AG04449 (cell line): ENCODE measurements at places on chromosomes 13 and 19.

GRCh38 chr19:11152318-11153062 lies 3.1 kb downstream of the SPC24 start:
- no peak for DNase-seq

GRCh38 chr19:43731346-43731745 lies 15.5 kb downstream of the IRGC start:
- no peak for DNase-seq

DNA sequence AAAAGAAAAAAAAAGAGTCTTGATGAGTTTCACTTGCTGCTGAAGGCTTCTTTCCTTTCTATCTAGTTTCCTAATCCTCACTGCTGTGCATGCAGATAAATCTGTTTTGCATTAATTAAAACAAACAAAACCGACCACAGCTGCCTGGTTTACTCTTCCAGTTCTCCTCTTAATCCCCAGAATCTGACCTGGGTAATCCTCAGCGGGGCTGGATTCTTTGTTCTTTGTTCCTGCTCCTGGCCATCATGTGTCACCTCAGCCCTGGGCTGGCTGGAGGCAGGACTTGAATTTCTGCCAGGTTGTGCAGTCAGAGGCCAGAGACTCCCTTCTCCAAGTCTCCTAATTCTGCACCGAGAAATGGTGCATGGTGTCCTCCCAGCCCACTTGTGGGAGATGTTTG lies 52.2 kb upstream of the CYP4F8 start:
- DNase-seq: no peak

- no peak for DNase-seq
Observed at GRCh38 chr19:4018775-4019504, 11.4 kb downstream of the PIAS4 start.

DNA sequence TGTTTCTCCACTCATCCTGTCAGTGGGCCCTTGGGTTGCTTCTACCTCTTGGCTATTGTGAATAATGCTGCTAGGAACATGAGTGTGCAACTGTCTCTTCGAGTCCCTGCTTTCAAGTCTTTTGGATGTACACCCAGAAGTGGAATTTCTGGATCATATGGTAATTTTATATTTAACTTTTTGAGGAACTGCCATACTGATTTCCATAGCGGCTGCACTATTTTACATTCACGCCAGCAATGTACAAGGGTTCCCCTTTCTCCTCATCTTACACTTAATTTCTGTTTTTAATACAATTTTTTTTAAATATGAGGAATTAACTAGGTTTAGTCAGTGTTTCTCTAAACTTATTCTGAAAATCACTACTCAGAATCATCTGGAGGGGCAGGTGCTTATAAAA lies 24.2 kb upstream of the SLC46A3 start:
- DNase-seq: no peak

DNA sequence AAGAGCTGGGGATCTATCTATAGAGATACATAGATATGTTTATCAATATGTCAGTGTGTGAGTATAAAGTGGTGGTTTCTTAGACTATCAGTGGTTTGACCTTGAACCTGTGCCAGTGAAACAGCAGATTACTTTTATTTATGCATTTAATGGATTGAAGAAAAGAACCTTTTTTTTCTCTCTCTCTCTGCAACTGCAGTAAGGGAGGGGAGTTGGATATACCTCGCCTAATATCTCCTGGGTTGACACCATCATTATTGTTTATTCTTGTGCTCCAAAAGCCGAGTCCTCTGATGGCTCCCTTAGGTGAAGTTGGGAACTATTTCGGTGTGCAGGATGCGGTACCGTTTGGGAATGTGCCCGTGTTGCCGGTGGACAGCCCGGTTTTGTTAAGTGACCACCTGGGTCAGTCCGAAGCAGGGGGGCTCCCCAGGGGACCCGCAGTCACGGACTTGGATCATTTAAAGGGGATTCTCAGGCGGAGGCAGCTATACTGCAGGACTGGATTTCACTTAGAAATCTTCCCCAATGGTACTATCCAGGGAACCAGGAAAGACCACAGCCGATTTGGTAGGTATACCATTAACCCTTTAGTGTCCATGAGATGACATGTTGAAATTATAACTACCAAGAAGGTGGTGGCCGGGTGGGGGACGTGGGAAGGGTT lies 880 bp downstream of the FGF9 start:
- no peak for DNase-seq

DNA sequence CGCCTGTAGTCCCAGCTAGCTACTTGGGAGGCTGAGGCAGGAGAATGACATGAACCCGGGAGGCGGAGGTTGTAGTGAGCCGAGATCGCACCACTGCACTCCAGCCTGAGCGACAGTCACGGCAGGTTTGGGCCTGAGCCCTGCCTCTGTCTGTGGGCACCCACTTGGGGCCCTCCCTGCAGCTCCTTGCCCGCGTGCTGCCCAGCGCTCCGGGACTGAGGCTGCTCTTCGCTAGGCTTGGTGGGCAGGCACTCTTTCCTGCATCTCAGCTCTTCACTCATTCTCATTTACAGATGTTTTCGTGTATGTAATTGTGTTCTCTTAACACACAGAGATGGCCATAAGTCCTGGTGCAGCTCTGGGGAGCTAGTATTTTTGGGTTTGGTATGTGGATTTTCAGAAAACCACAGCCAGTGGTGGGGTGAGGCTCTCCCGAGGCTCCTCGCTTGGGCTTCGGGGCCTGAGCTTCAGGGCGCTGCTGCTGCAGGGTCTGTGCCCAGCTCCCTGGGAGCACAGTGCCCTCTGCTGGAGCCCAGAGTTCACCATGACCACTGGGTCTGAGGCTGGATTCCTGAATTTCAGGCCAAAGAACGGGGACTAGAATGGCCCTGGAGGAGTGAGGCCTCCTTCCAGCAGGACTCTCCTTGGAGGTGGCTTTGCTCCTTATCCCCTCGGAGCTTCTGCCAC lies 15.2 kb downstream of the UPF1 start:
- no peak for DNase-seq

DNA sequence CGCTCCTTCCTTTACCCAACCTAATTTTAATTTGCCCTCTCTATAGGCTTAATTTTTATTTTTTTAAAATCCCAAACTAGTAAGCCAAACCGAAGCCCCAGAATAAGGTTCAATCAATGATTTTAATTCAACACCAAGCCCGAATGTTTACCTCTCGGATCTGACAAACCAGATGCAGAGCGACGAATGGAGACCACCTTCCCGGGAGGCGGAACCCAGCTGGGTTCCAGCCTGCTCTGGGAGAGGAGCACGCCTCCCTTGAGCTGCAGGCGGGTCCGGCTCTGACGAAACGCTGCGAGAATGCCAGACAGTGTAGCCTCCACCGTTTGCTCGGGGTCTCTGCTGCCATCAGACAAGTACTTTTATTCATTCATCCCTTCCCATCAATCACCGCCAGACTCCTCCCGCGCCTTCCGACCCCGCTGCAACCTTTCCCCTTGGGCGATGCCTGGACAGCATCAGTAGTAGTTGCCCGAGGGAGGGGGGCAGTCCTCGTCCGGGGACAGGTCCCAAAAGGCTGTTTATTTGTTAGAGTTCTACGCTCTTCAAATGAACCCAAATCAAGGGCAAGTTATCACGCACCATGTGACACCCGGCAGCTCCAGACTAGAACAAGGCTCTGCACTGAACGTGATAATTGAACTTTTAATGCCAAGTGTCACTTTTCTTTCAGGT lies 752 bp upstream of the EDNRB start:
- no peak for DNase-seq

DNA sequence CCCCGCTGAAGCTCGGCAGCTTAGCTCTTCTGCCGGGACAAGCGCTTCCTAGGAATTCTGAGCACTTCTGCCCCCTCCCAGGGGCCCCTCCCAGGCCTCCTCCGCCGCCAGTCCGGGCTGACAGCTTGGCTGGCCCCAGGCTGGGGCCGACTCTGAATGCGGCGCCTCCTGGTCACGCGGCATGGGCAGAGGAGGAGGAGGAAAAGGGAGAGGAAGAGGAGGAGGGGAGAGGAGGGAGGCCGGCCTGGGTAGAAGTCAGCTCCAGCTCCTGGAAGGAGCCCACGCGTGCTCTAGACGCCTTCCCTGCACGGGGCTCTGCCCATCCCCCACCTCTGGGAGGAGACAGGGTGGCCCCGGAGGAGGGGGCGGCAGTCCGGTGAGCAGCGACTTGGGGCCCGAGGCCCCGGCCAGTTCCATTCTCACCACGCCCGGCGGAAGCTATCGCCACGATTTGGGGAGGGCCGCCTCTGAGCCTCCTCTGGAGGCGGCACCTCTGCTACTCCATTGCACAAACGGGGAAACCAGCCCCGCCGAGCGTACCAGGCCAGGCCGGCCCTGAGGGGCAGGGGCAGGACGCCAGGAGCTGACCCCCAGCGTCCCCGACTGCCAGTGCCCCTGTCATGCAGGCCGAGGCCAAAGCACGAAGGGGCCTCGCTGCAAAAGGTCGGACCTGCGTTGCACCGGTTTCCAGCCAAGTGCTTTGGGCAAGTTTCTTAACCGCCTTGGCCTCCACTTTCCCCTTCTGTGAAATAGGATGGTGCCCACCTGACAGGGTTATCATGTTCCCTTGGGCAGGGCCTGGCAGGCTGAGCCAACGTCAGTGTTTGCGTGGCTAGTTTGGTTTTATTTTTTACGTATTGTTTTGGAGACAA lies 31.6 kb downstream of the CCNE1 start:
- no peak for DNase-seq

GRCh38 chr19:8973501-8974091 lies 36.6 kb downstream of the MUC16 start:
- no peak for DNase-seq

- DNase-seq: no peak
Observed at GRCh38 chr13:94813920-94814475, 101.7 kb upstream of the SOX21 start.

GRCh38 chr13:110470272-110471009 lies 91.1 kb downstream of the RAB20 start:
- DNase-seq: no peak

DNA sequence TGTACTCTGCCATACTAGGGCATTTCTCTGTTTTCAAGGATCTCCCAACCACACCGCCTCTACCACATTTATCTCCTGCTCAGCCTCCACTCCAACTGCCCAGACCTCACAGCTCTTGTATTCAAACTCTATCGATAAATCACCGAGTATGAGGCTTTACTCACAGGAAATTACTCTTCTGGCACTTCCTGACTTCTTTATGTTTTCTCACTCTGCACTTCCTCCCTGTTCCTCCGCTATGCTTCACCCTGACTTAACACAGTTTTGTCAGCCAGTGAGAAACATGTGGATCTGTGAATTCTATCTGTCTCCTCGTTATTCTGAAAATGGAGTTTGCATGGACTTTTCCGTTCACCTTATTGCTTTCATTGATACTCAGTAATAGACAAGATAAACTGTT lies 2.6 kb upstream of the CARD8 start:
- DNase-seq: no peak

DNA sequence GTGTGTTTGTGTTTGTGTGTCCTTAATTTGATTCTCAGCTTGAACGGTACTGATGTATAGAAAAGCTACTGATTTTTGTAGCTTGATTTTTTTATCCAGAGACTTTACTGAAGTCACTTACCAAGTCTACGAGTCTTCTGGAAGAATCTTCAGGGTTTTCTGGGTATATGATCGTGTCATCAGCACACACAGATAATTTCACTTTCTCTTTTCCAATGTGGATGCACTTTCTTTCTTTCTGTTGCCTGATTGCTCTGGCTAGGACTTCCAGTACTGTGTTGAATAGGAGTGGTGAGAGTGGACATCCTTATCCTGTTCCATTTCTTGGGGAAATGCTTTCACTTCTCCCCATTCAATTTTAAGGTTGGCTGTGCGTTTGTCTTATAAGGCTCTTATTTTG lies 7.9 kb upstream of the LILRB1 start:
- DNase-seq: no peak

GRCh38 chr13:105602956-105603670 lies 932.3 kb downstream of the EFNB2 start:
- no peak for DNase-seq

DNA sequence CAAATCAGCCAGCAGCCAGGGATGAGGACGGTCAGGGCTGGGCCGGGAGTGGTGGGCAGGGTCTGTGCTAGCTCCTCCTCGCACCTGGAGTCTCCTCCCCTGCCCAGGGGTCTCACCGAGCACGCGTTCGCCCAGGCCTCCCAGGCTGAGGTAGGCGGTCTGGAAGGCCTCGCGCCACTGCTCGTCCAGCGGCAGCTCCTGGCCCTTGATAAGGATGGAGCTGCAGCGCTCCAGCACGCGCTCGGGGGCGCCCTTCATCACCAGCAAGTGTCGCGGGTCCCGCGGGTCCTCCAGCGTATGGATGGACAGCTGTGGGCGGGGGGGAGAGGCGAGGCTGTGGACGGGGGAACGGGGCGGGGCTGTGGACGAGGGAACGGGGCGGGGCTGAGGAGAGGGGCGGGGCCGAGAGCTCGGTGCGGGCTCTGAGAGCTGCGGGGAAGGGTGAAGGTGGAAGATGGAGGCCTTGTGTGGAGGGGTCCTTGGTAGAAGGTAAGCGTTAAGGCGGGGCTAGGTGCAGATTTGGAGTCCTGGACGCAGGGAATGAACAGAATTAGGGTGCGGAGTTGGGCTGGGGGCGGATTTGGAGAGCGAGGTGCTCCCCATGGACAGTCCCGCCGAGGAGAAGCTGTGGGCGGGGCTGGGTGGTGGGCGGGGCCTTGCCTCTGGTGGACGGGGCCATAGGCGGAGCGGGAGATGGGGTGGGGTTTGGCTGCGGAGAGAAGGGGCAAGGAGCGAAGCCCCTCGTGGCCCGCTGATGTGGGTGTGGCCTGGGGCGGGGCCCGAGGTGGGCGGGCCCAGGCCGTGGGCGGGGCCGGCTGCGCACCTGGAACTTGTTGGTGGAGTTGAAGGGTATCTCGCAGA lies 5.7 kb downstream of the ATP4A start:
- DNase-seq: no peak

DNA sequence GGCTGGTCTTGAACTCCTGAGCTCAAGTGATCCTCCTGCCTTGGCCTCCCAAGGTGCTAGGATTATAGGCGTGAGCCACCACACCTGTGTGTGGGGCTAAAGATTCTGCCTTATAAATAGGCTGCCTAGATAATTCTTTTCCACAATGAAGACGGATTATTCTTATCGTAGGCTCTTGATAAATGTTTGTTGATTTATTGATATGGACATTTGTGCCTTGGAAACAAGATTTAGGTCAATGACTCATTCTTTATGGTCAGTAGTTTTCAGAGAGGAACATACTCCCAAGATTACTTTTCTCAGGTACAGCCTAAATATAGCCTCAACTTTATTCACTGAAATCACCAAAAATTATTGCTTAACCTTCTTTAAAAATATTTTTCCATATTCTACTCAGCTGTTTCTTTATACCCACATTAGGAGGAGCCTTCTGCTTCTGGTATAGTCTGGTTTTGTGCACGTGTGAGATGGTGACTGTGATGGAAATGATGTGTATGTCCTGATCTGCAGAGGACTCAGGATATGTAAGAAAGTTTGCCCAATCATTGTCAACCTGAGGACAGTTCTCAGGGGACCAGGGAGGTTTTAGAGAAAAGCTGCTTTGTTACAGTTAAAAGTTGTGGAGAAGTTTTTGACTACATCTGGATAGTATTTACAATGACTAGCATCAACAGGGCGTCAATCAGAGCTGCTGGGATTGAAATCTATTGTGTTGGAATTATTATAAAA lies 208.9 kb downstream of the DNAJC15 start:
- DNase-seq: no peak

- no peak for DNase-seq
Observed at GRCh38 chr13:58633226-58633625, 1001.7 kb downstream of the PCDH17 start.
